ENCODE measurements at places on chromosomes 4 and X.

- DNase-seq = no peak
These were observed 26.5 kb upstream of the XIAP start for GRCh38 chrX:123833387-123833786.

DNA sequence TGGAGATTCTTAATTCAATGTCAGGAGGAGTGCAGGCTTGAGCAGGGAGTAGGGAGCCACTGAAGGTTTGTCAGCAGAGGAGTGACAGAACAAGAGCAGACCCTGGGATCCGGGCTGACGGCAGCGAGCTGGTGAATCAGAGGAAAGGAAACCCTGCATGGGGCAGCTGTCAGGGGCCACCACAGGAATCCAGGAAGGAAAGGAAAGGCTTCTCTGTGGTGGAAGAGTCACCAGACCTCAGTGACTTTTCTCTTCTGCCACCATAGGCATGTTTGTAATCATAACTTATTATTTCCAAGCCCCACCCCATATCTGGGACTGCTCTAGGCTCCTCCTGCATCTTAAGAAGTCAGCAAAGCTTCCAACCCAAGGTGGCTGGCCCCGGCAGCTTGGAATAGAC lies 150.9 kb downstream of the BCOR start:
- no peak for DNase-seq

DNA sequence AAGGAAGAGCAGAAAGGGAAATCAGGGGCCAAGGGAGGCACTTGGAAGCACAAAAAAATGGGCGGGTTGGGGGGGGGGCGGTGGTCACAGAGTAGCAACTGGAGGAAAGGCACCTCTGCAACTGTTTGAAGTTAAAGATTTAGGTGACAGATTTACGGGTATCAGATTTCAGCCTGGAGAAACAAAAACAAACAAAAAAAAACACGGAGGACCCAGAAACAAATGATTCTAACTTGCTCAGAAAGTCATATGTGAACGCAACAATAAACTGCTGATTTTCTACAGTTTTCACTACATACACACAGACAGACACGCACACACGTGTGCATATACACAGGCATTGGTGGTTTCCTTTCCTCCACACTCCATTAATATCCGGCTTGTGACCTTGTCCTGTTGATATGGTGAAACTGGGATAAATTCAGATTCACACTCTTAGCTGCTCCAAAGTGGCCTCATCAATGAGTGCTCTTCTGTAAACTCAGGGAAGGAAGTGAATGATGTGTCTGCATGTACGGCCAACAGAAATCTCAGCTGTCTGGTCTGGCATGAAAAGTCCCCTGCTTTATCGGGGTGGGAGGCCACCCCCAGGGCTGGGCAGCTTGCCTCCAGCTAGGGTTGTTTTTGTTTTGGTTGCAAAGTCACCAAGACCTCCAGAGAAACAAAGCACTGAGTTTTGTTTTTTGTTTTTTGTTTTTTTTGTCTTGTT lies 54.3 kb downstream of the CHST7 start:
- no peak for DNase-seq

- DNase-seq = no peak
These were observed 5.1 kb downstream of the UBE2A start for GRCh38 chrX:119579414-119579813.

GRCh38 chr4:95889662-95890061 lies 49.8 kb downstream of the PDHA2 start:
- DNase-seq = no peak

DNA sequence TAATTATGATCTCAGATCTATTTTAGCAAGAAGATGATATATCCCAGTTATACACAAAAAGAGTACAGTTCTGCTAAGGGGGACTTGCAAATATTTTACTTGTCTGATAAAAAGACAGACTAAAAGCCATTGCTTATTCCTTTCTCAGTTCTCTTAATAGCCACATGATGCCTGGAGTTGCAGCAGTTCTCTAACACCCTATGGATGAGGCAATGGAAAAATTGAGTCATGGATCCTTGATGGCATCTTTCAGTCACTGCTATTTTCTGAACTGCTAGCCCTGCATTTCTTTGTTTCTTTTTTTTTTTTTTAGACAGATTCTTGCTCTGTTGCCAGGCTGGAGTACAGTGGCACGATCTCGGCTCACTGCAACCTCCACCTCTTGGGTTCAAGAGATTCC lies 1956.7 kb downstream of the C4orf33 start:
- DNase-seq = no peak

- DNase-seq = no peak
These were observed 726.4 kb upstream of the MAGEB2 start for GRCh38 chrX:29488919-29489318.
